Stimulated activated CD8-positive, alpha-beta memory T cell treated with anti-CD3 and anti-CD28 coated beads, Interleukin-15, amount 100 ng/mL, for 4 hours (primary cell): ENCODE measurements at places on chromosomes 2 and 18.

DNA sequence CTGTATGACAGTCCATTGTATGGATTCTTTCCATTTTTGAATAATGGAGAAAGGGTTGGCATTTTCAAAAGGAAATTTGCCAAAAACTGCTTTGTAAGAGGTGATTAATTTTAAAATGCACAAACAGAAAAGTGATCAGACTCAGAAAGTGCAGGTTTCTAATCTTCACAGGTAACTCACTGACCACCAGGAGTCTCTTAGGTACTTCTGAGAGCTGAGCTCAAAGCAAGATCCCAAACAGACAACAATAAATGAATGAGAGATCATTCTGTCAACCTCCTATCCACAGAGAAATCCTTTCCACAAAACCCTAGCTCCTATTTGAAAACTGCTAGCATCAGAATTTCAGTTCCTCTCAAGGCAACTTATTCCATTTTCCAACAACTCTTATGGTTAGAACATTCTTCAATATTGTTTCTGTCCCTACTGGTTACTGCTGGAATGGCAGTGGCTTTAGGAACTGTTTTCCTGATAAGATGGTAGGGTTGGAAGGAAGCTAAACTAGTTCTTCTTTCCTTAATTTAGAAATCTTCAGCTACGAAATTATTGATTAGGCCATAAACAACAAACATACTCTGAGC is 20.6 kb upstream of the HAAO start:
- DNase-seq: no peak

- no peak for DNase-seq
Measured at GRCh38 chr2:207274530-207275189, 108.9 kb upstream of the KLF7 start.

DNA sequence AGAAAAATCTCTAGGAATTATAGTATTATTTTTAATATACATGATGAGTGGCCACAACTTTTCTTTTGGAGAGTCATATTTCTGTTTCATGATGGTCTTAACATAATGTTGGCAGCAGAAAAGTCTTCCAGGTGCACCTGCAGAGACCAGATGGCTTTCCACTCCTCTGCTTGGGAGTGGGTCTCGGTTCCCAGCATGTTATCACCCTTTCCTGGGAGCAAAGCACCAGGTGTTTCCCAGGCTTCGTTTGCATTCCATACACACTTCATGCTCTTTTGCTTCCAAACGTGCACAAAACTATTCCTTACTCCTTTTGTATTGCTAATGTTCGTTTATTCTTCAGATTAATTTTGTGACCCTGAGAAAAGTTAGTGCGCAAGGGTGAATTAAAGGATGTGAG is 305.2 kb downstream of the CDH2 start:
- no peak for DNase-seq

DNA sequence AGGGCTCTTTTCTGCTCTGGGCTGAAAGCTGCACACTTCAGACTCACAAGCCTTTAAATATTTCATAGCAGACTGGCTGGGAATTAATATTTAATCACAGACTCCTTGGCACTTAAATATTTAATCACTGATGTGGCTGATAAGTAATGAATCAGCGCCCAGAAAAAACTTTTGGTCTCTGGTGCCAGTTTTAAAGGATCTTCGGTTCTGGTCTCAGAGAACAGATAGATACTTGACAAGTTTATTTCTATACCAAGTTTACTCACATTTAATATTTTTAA is 201.2 kb downstream of the MYCN start:
- no peak for DNase-seq

- DNase-seq: no peak
Measured at GRCh38 chr2:127134833-127135830, 28.2 kb upstream of the BIN1 start.

GRCh38 chr2:74017223-74017622 is 32.5 kb downstream of the TET3 start:
- no peak for DNase-seq
